ENCODE measurements at places on chromosomes 7 and 10.

DNA sequence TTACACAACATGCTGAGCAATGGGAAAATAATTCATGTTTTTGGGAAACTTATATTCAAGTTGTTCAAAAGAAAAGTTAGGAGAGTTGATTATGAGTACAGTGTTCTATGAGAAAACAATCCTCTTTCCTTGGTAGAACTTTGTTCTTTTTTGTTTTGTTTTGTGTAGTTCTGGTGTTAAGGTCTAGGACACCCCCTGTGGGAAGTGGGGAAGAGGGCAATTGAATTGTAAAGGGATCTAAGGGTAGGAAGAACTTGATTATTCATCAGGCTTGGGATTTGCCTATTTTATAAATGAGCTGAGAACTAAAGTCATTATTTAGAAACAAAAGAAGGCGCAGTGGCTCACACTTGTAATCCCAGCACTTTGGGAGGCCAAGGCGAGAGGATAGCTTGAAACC, 25.9 kb upstream of the CDK13 start:
- H3K36me3 ChIP-seq: no peaks in the 10 kb centered on the region
- no peak overlapping the region for H3K4me3 ChIP-seq
- no peaks in the 10 kb centered on the region for H3K4me1 ChIP-seq
- no peak overlapping the region for H3K27ac ChIP-seq
- DNase-seq: no peak

- H3K36me3 ChIP-seq: peaks cover 32% of the 10 kb centered on the region
- H3K4me1 ChIP-seq: peaks cover 41% of the 10 kb centered on the region
- H3K27ac ChIP-seq: peak overlapping the region; percentile 76
- peak overlapping the region; percentile 70 for H3K4me3 ChIP-seq
- H3K27me3 ChIP-seq: no peaks in the 10 kb centered on the region
- no peak for DNase-seq
Observed at GRCh38 chr10:3980660-3981059, 195.7 kb upstream of the KLF6 start.

GRCh38 chr7:45921699-45922519, 837 bp upstream of the IGFBP3 start:
- no peak for DNase-seq
- H3K27me3 ChIP-seq: peaks cover 76% of the 10 kb centered on the region
- H3K36me3 ChIP-seq: no peaks in the 10 kb centered on the region
- H3K4me1 ChIP-seq: peaks cover 21% of the 10 kb centered on the region

GRCh38 chr10:123019264-123019663, 10.5 kb downstream of the ACADSB start:
- peaks cover 1% of the 10 kb centered on the region for H3K36me3 ChIP-seq
- peaks cover 7% of the 10 kb centered on the region for H3K4me1 ChIP-seq
- no peak overlapping the region for H3K27ac ChIP-seq

DNA sequence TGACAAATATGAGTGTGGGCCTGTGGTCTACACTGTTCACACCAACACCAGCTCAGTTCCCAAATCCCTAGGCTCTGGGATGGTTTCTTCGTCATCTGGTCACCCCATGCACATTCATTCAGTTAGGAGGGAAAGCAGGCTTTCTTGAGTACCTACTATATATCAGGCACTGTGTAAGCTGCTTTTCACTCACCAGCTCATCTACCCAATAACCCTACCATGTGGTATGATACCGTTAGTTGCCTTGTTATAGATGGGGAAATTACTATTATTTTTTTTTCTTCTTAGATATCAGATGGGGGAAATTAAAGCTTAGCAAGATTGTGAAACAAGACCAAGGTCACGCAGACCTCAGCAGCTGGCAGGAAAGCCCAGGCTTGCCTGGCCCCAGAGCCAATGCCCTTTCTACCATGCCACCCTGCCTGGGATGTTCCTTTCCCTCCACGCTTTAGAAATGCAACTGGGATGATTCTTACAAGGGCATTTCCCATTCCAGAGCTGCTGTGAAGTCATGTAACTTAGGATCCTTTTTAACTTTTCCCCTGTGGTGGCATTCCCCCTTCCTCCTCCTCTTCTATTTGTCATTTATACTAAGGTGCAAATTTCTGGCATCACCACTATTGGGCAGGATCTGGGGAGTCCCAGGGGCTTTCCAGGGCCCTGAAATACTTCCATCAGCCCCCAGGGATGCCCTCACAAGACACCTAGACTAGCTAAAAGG, 93.1 kb upstream of the EFCAB10 start:
- no peak for DNase-seq
- H3K36me3 ChIP-seq: peaks cover 28% of the 10 kb centered on the region
- H3K27ac ChIP-seq: peak overlapping the region; percentile 78
- no peaks in the 10 kb centered on the region for H3K27me3 ChIP-seq
- peaks cover 57% of the 10 kb centered on the region for H3K4me1 ChIP-seq
- H3K4me3 ChIP-seq: no peak overlapping the region

DNA sequence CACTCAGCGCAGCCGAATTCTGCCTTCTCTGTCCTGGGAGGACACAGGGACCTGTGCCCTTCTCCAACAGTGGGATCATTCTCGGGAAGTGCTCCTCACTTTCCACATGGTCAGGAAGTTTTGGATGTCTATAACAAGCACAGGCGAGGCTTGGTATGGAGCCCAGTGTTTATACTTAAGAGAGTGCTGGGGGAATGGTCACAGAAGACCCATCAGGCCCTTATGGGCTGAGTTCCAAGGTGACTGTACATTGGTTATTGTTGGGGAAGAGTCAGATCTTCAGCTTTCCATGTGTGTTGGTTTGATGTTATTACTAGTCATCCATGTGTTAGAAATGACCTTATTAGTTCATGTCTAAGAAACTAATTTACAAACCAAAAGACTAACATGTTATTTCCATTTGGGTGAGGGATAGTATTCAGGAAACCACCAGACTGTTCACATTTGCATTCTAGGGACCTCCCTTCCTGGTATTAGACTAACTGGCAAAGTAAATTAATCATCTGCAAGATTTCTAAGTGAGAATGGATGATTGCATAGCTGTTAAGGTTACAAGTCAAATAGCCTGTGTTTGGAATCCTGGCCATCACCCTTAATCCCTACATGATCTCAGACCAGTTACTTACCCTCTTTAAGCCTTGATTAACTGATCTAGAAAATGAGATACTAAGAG, 834.2 kb downstream of the LRMDA start:
- H3K27me3 ChIP-seq: no peaks in the 10 kb centered on the region
- H3K4me3 ChIP-seq: no peak overlapping the region
- no peak for DNase-seq
- no peaks in the 10 kb centered on the region for H3K36me3 ChIP-seq

DNA sequence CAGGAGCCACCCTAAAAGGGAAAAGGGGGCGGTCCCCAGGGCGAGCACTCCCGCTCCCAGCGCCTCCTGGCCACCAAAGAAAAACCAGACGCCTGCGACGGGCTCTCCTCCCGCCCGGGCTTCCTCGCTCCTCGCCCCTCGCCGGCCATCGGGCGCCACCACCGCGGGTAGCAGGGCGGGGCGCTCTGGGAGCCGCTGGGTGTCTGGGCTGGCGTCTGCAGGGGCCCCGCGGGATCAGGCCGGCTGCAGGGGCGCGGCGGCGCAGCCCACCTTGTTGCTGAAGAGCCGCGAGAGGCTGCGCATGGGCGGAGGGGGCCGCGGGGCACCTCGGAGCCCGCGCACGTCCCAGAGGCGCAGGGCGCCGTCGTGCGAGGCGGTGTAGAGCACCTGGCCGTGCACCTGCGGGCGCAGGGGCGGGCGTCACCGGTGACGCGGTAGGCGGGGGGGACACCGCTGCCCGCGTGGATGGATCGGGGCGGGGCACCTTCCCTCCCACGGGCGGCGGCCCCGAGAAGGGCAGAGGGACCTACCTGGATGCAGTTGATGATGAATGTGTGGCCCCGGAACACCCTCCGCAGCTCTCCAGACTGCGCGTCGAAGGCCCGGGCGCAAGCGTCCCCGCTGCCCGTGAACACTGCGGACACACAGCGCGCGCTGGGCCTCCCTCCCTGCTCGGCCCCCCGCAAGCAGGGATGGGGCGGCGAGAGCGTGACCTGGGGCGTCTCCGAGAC, 28.3 kb downstream of the WDR86 start:
- no peak for DNase-seq
- H3K36me3 ChIP-seq: peaks cover 11% of the 10 kb centered on the region
- no peak overlapping the region for H3K4me3 ChIP-seq
- H3K27ac ChIP-seq: no peak overlapping the region

- H3K4me3 ChIP-seq: no peak within 1 kb of the TSS
- no peaks in the 10 kb centered on the region for H3K4me1 ChIP-seq
- no peaks in the 10 kb centered on the region for H3K36me3 ChIP-seq
- H3K27me3 ChIP-seq: no peaks in the 10 kb centered on the region
- DNase-seq: no peak
Observed at GRCh38 chr10:97584060-97584797, at the start of gene HOGA1. Gene HOGA1, plus strand, starts transcription at chr10:97584389. Its CDS starts 315 bp downstream, at chr10:97584704.

GRCh38 chr7:106358103-106358663, 73.4 kb upstream of the NAMPT start:
- H3K27ac ChIP-seq: no peak overlapping the region
- no peak for DNase-seq
- no peak overlapping the region for H3K4me3 ChIP-seq
- no peaks in the 10 kb centered on the region for H3K4me1 ChIP-seq
- no peaks in the 10 kb centered on the region for H3K36me3 ChIP-seq
- peaks cover 24% of the 10 kb centered on the region for H3K27me3 ChIP-seq

DNA sequence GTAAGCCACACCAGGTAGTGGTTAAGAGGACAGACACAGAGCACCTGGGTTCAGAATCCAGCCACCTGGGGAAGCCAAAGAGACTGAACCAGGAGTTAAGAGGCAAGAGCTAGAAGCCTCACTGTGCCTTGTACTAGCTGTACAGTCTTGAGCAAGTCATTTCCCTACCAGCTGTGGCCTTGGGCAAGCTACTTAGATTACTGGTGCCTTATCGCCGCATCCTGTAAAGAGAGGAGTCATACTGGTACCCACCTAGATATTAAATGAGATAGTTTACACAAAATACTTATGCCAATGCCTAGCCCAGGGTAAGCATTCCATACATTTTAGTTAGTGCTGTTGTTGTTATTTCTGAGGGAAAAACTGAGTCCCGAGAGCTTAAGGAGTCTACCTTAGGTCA, 47.7 kb downstream of the HABP2 start:
- H3K27me3 ChIP-seq: no peaks in the 10 kb centered on the region
- H3K4me3 ChIP-seq: no peak overlapping the region
- no peak overlapping the region for H3K27ac ChIP-seq
- H3K4me1 ChIP-seq: no peaks in the 10 kb centered on the region
- DNase-seq: no peak
- H3K36me3 ChIP-seq: no peaks in the 10 kb centered on the region

- no peaks in the 10 kb centered on the region for H3K27me3 ChIP-seq
- no peaks in the 10 kb centered on the region for H3K36me3 ChIP-seq
- H3K4me1 ChIP-seq: no peaks in the 10 kb centered on the region
- no peak overlapping the region for H3K4me3 ChIP-seq
- no peak overlapping the region for H3K27ac ChIP-seq
- DNase-seq: no peak
Observed at GRCh38 chr7:85423209-85423895, 236.5 kb upstream of the SEMA3D start.

DNA sequence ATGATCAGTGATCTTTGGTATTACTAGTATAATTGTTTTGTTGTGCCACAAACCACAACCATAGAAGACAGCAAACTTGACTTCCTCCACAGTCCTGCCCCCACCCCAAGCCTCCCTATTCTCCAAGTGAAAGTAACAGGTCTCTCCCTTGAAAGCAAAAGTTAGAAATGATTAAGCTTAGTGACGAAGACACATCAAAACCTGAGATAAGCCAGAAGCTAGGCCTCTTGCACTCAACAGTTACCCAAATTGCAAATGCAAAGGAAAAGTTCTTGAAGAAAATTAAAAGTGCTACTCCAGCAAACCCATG, 7.5 kb downstream of the SAR1A start:
- no peaks in the 10 kb centered on the region for H3K27me3 ChIP-seq
- peak overlapping the region; percentile 90 for H3K27ac ChIP-seq
- H3K4me3 ChIP-seq: peak overlapping the region; percentile 63

DNA sequence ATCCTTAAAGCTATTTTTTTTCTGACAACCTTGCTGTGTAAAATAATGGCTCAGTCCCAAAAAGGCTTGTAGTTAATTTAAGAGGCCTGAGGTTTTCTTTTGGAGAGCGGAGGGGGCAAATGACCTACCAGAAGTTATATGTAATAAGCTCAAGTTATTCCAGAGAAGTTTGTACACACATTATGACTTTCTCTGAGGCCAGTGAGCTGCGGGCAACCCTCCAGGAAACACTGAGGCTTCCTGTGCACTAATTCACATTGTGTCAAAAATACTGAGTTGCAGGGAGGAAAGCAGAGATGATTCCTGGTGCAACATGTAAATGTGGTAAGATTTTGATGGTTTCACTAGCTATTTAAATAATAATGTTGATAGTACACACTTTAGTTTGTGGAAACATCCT, 188.6 kb downstream of the DIP2C start:
- peaks cover 8% of the 10 kb centered on the region for H3K4me1 ChIP-seq
- no peak overlapping the region for H3K4me3 ChIP-seq
- H3K27ac ChIP-seq: no peak overlapping the region
- DNase-seq: no peak

- DNase-seq: no peak
- no peaks in the 10 kb centered on the region for H3K4me1 ChIP-seq
- no peak overlapping the region for H3K27ac ChIP-seq
- no peak overlapping the region for H3K4me3 ChIP-seq
- no peaks in the 10 kb centered on the region for H3K27me3 ChIP-seq
- no peaks in the 10 kb centered on the region for H3K36me3 ChIP-seq
Observed at GRCh38 chr7:3167551-3167950, 123.9 kb upstream of the CARD11 start.

DNA sequence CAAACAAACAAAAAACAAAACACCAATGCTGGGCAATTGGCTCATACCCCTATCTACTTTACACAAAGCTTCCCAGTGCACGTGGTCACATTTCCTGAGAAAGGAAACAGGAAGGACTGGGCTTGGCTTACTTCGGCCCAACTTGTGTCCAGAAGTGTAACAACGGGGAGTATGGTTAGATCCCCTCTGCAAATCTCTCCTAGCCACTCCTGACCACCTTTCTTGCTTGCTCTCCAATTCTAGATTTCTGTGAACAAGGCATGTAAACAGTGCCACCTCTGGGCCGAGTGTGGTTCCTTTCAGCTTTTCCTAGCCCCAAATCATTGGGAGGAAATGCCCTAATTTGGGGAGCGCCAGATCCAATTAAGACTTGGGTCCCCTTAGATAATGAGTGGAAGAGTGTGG, 21.0 kb upstream of the FRAT2 start:
- no peaks in the 10 kb centered on the region for H3K27me3 ChIP-seq
- no peak for DNase-seq
- peaks cover 17% of the 10 kb centered on the region for H3K36me3 ChIP-seq
- H3K4me1 ChIP-seq: peaks cover 4% of the 10 kb centered on the region
- no peak overlapping the region for H3K27ac ChIP-seq

DNA sequence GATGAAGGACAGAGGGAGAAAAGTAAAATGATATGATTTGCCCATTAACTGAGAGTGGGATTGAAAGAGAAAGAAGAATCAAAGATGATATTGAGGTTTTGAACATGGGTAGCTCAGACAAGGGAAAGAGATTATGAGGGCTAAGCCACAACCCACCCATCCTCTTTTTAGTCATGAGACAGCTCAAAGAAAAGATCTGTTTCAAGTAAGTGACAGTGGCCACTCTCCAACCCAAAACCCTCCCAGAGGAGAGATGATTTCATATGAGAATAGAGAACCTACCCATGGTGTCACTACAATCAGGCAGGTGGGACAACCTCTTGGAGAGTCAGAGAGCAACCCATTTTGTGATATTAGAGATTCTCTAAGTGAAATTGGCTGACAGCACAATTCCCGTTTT, 32.2 kb downstream of the PLXNA4 start:
- peaks cover 17% of the 10 kb centered on the region for H3K4me1 ChIP-seq
- H3K36me3 ChIP-seq: peaks cover 14% of the 10 kb centered on the region
- H3K4me3 ChIP-seq: no peak overlapping the region
- no peak overlapping the region for H3K27ac ChIP-seq
- DNase-seq: no peak
- peaks cover 27% of the 10 kb centered on the region for H3K27me3 ChIP-seq
